ENCODE measurements at places on chromosomes 2 and 18.

DNA sequence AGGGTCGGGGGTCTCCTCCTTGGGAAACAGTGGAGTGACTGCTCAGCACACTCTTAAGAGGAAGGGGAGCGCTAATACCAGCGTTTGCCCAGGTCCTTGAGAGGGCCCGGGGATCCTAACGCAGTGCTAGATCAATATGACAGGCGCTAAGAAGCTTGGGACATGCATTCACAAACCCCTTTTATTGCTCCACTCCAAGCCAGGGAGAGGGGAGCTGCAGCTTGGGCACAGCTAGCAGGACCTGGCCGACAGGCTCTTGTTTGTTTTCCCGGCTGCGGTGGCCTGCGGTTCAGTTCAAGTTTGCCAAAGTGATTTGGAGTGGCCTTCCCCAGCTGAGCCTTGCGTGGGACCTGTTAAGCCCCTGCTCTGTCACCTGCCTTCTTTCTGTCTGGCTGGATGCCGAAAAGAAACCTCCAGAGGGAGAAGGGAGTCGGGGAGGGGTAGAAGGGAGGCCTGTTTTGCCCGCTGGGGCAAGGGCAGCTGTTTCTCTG is 152.1 kb downstream of the GLI2 start:
- DNase-seq: no peak

GRCh38 chr2:26778507-26778906 is 7.3 kb upstream of the CENPA start:
- no peak for DNase-seq

DNA sequence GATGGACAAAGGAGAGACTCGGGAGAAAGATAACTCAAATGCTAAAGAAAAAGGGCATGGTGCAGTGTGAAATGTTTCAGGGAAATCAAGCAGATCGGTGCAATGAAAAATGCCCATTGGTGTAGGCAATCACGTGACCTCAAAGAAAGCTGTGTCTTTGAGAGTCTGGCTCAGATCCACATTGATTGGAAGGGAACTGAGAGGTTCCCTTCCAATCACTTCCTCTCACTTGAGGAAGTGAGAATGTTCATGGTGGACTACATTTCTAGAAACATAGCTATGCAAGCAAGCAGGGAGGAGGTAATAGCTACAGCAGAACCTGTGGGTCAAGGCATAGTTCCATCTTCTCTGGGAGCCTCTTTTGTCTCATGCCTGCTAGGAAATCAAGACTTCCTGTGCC is 187.4 kb downstream of the LPIN1 start:
- DNase-seq: no peak

GRCh38 chr2:112256654-112257053 is 1.8 kb upstream of the ZC3H8 start:
- DNase-seq: no peak

GRCh38 chr18:62452280-62452831 is 70.5 kb upstream of the ZCCHC2 start:
- DNase-seq: no peak

DNA sequence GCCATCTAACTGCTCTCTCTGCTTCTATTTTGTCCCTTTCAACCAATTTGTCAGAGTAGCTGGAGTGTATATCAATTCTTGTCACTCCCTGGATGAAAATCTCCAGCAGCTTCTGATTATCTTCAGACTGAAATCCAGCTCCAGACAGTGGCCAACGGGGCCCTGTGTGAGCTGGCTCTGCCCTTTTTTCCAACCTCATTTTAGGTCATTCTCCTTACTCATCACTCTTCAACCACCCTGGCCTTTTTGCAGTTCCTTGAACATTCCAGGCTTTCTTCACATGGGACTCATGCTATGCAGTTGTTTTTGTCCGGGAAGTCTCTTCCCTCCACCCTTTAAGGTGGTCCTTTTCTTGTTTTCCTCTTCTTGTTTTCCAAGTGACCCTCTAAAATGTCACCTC is 15.4 kb upstream of the FAP start:
- DNase-seq: no peak

DNA sequence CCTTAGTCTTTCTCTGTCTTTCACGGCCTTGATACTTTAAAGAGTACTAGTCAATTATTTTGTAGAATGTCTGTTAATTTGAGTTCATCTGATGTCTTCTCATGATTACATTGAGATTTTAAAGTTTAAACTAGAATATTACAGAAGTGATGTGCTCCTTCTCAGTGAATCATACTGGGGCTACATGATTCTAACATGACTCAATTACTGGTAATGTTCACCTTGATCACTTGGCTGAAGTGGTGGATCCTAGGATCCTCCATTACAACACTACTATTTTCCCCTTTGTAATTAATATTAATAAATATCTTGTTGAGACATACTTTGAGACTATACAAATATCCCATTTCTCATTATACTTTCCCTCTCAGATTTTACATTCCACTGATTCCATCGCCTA is 148.5 kb downstream of the CAMKMT start:
- DNase-seq: no peak

DNA sequence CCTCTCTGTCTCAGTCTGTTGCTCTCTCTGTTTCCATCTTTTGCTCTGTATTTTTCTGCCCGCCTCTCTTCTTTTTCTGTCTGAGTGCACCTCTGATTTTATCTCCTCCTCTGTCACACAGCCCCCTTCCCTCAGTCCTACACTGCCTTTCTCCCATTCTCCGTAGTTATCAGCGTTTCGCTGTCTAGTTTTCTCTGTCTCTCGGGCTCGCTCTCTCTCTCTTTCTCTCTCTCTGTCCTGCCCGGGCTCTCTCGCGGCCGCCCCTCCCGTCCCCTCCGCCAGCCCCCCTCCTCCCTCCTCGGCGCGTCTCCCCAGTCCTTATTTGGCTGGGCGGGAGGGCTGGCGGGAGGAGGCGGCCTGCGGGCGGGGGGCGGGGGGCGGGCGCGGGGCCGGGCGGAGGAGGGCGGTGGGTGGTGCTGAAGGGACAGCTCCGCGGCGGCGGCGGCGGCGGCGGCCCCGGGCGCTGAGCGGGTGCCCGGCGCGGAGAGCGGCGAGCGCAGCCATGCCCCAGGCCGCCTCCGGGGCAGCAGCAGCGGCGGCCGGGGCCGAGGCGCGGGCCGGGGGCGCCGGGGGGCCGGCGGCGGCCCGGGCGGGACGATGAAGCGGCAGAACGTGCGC is at the start of gene KCNK3:
Gene KCNK3, plus strand, starts transcription at position 444 of the 618 bp plus-strand sequence. Its CDS starts 154 bp downstream, at position 598.
- peak; percentile 86 for DNase-seq

GRCh38 chr2:241859436-241860183 is 916 bp upstream of the PDCD1 start:
- DNase-seq: no peak

DNA sequence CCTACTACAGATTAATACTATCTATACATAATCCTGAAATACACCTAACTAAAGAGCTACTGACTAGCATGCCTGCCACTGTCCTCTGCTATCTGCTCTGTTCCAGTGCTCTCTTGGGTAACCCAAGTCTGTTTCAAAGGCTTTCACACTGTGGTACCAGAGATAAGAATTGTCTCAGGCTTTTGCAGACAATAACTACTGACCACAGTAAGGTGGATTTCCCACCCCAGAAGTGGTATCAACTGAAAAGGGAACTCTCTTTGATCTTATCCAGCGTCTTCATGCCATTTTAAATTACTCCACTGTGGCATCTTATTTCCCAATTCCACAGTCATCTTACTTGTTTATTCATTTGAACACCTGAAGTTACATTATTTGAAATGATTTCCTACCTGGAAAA is 190.2 kb downstream of the IKZF2 start:
- no peak for DNase-seq

DNA sequence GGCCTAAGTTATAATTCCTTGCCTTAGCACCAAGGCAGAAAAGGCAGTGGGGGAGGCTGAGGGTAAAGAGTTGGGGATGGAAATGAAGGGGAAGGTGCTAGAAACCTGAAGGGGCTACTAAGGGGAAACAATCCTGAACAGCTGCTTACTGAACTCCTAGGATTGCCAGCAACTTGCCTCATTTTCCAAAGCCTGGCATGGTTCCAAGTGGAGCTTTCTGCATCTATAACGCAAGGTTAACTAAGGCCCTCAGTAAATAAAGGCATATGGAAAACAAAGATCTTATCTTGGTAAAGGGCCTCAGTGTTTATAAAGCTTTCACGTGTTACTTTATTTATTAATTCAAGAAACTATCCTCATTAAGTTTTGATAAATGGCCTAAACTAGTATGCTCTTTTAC is 10.9 kb downstream of the MEP1B start:
- DNase-seq: peak; percentile 98

- DNase-seq: no peak
Measured at GRCh38 chr18:68865021-68865420, 67.1 kb downstream of the CCDC102B start.

- DNase-seq: peak; percentile 83
Measured at GRCh38 chr2:236776695-236777251, 207.1 kb downstream of the ACKR3 start.

DNA sequence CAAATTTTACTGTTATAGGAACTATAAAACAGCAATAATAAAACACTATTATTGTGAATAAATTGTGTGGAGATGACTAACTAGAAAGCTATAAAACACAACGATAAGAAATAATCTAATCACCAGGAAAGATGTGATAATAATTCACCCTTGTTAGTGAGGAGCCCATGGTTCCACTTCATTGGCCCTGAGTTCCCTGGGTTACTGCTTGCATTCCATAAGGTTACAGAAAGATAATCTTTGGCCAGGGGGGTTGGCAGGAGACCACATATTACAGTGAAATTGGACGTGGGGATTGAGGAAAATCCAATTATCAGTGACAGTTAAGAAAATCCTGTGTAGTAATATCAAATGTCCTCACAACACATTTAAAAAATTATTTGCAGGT is 2.5 kb upstream of the CPO start:
- DNase-seq: no peak

DNA sequence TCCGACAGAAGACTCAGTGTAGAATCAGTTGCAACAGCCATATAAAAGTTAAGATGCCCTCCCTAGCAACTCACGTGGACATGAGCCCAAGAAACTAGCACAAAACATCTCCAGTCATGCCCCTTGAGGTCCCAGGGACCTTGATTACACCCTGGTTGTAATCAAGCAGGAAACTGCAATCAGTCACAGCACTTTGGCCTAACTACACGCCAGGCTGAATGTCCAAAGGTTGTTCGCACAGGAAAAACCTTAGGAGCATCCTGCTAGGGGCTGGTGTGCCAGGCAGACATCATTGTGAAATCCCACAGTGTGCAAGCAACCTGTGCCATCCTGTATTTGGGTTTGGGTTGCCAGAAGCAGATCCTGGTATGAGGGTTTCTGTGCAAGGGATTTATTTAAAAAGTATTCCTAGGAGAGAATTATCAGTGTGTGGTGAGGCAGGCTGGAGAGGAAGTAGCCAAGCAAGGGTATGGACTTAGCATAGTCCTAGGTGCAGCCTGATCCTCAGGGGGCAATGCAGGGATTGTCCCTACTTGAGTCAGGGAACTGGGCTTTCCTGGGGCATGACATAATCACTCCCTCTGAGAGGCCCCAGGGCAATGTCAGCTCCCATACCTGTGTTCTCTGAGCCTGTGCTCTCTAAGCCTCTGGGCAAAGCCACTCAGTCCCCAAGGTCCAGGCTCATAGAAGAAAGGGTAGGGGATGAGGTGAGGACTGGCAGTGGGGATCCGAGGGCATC is 17.8 kb upstream of the SULT1C2 start:
- no peak for DNase-seq

DNA sequence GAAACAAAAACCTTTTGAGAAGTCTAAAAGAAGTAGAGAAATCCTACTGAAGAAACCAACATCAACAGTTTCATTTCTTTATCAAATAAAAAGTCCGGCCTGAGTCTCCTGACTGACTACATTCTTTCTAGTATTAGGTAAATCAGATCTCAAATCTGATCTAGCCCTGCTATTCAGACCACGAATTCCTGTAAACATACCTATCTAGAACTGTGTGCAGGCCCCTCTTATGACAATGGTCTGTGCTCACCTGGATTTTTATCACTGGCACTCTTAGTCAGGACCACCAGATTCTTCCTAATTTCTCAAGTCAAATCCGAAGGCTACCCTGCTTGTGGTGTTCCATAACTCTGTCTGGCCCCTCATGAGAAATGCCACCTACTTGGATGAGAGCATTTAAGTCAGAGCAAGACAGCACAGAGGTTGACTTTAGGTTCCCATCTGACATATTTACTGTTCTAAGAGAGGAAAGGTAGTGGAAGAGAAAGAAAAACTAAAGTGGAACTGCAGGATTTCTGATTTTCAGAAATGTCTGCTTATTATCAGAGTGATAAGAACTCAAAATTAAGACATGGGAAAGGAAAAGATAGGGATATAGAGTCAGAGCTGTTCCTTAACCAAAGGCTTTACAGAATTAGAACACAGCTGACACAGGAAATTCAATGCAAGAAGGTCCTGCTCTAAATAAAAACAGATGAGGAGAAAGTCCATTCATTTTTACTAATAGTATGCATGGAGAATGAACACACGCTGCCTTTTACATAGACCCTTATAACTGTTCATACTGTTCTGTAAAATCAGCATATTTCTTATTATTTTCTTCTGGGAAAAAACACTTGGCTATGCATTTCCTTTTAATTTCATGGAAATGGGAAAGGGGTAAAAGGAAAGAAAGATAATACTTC is 56.5 kb downstream of the SLC8A1 start:
- DNase-seq: no peak

- DNase-seq: no peak
Measured at GRCh38 chr2:90207454-90208058, 1516.1 kb downstream of the RPIA start.

DNA sequence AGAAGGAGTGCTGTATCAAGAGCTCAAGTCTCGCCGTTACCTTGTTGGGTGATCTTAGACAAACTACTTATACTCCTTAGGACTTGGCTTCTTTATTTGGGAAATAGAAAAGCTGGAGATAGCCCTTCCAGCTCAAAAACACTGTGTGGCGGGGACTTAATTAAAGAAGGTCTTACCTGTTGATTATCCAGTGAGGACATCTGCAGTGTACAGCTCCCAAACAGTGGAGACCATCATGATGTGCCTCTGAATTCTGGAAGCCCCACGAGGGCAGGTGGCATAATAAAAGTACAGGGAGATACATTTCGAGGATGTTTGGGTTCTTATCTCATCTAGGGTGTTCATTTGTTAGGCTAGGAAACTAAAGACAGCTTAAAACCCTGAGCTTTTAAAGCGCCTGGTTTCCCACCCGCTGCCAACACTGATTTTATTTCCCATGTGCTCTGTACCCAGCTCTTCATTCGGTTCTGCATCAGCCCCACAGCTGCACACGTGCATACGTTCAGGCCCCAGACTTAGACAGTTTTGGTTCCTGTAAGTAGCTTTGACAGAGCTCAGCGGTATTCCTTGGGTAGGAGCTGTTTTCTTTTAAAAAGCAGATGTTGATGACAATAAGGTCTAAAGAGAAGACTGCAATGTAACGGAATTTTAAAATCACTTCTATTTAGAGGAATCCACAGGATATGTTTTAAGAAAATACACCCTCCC is 80.5 kb upstream of the SIX2 start:
- DNase-seq: no peak

- peak; percentile 80 for DNase-seq
Measured at GRCh38 chr18:12408247-12408869, 629 bp downstream of the PRELID3A start.

GRCh38 chr18:32998285-32998684 is 225.5 kb upstream of the KLHL14 start:
- peak; percentile 64 for DNase-seq

DNA sequence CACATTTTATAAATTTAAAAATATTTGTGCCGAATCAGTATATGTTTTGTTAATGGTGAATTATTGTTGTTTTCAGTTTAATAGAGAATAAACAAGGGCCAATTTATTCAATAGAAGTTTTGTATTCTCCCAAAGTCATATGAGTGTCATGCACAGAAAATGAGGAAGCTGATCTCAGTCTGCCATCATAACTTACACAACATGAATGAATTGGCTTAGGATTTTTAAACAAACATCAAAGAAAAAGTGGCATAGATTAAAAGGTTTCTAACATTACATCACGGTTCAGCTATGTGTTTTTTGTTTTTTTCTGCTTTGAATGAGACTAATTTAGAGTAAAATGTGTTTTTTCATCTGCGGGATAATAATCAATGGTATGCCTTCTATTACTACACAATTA is 123.4 kb upstream of the CTNNA2 start:
- no peak for DNase-seq

Data from NCI-H69 (cell line).